Retinal pigment epithelial cell (primary cell): ENCODE measurements at places on chromosomes 6 and 20.

- no peak for DNase-seq
These were observed 155.2 kb downstream of the SCML4 start for GRCh38 chr6:107668743-107669474.

DNA sequence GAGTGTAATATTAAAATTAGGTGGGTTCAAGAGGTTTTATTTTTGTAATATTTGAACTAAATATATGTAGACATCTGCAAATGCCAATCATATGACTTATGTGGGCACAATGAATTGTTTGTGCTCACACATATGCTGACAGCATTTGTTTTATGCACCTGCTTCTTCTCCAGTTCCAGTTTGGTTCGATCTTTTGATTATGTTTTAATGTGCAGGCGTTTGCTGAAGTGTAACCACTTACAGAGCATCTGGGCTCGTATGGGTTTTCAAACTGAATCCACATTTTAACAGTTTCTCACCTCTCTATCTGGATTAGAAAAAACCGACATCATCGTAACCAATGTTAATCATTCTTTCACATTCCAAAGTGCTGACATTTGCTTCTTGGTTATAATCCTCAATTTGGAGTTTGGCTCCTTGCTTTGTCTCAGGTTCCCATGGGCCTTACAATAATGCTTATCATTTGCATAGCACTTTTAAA, 129.1 kb upstream of the SPACA1 start:
- DNase-seq: peak; percentile 60

DNA sequence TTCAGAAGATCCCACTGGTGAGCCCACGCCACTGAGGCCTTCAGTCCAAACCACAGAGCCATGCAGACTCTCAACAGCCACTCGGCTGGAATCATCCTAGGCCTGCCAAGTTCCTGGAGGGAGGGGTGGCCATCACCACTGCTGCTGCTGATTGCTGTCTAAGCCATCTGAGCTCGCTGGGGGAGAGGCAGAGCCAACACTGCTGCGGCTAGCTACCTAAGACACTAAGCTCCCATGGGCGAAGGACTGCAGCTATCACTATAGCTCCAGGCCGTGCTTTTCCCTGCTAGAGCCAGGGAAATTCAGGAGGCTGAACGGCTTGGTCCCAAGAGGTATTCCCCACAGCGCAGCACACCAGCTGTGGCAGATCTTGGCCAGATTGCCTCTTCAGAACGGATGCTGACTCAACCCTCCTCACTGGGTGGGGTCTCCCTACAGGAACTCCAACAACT, 73.6 kb downstream of the TBC1D32 start:
- DNase-seq: no peak

DNA sequence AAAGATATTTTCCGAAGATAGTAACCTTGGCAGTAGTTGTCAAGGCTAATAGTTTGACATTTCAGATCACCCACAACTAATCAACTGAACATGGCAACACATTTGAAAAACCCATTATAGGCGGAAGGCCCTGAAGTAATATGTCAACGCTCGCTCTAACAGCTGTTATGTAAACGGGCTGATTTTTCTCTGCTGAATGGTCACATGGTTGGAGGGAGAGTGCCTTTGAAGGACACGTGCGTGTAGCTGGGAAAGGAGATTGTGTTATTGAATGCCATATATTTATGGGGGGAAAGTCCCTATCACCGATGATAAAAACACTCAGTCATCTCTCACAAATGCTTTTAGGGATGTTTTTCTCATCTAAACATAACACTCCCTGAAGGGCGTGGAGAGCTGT, 160.0 kb upstream of the RALGAPA2 start:
- DNase-seq: no peak

GRCh38 chr20:49845060-49845459, 32.4 kb downstream of the SLC9A8 start:
- no peak for DNase-seq

GRCh38 chr20:62212299-62212698, 7.8 kb downstream of the HRH3 start:
- DNase-seq: no peak

DNA sequence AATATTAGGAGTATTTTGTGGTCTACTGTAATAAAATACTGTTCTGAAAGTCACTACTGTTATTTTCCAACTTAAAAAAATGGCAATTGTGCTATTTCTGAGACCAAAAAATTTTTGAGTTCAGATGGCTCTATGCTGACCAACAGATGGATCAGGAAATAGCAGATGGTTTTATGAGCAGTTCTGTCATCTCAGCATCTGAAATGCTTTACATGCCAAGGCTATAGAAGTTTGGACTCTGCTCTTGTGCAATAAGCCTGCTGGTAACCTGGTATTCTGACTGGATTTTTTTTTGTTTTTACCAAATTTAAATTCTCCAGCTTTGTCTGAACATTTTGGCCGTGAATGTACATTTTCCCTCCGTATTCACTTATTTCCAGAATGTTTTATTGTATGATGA, 1127.5 kb downstream of the GRIK2 start:
- no peak for DNase-seq

- no peak for DNase-seq
These were observed 50.6 kb upstream of the EXOC2 start for GRCh38 chr6:743320-744096.
